ENCODE measurements at places on chromosomes 11 and 22. TPM values are rescaled to one million over a fixed set of nuclear protein-coding genes. Genes with fewer than 3 reads are reported as not detected.
A peak's percentile ranks its signal among the peaks of the same experiment; 100 is the strongest.

OR8G1 gene
- not detected for polyA plus RNA-seq

DSCAML1 gene
- 0.18 TPM for polyA plus RNA-seq

GRCh38 chr11:57311109-57311936 lies 13.4 kb downstream of the TNKS1BP1 start:
- H3K36me3 ChIP-seq = peaks cover 58% of the 10 kb centered on the region
- peak overlapping the region; percentile 85 for H3K27ac ChIP-seq
- DNase-seq = peak; percentile 88

DNA sequence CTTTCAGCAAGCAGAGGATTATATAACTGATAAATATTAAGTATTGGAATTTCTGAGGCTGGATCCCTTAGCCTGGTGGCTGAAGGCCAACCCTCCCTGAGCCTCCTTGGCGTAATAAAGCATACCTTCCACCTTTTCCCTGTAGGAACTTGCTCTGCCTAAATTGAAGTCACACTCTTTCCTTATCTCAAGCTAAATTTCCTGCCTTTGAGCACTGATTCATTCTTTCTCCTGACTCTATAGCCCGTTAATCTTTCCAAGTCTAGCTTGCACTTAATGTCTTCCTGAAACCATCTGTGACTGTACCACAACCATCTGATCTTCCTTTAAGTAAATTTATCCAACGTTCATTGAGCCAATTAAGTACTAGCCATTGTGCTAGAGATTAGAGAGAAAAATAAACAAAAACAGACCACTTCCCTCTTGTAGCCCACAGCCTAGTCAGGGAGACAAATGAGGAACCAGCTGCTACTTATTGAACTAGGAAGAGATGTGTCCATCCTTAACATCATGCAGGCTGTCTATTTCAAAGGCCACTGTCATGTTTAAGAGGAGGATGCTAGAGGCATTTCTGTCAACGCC lies 62.9 kb downstream of the GRK3 start:
- DNase-seq = no peak
- H3K27me3 ChIP-seq = no peaks in the 10 kb centered on the region
- peaks cover 6% of the 10 kb centered on the region for H3K4me1 ChIP-seq

- H3K4me1 ChIP-seq = no peaks in the 10 kb centered on the region
- no peak overlapping the region for H3K4me3 ChIP-seq
- H3K36me3 ChIP-seq = no peaks in the 10 kb centered on the region
- DNase-seq = no peak
- no peak overlapping the region for H3K27ac ChIP-seq
- H3K27me3 ChIP-seq = no peaks in the 10 kb centered on the region
Measured at GRCh38 chr11:24794064-24794463, 297.2 kb downstream of the LUZP2 start.

GRCh38 chr11:44905131-44905866 lies 45.4 kb downstream of the TP53I11 start:
- no peak overlapping the region for H3K4me3 ChIP-seq
- no peaks in the 10 kb centered on the region for H3K4me1 ChIP-seq
- H3K27ac ChIP-seq = no peak overlapping the region
- H3K27me3 ChIP-seq = no peaks in the 10 kb centered on the region

DNA sequence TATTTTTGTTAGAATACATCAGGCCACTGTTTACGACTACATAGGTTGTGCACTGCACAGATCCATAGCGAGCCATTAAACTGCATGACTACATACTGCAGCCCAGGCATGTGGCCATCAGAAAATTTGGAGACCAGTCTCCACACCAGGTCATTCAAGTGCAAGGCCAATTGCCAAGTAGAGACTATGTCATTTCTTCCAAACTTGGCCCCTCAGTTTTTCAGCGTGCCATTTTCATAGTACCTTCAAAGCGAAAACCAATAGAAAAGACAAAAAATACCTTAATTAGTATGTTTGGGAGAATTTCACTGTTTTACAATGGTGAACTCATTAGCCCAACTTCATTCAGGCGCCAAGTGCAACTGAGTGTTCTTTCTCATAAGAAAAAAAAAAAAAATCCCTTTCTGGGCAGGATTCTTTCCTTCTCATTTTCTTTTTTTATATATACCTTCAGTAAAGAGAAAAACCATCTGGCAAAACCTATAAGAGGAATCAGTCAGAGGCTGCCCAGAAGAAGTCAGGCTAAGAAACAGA lies 30.4 kb downstream of the PAMR1 start:
- DNase-seq = no peak
- H3K27ac ChIP-seq = no peak overlapping the region
- no peak overlapping the region for H3K4me3 ChIP-seq
- peaks cover 4% of the 10 kb centered on the region for H3K27me3 ChIP-seq
- no peaks in the 10 kb centered on the region for H3K36me3 ChIP-seq

Measured in lung (tissue), 17 donors.